ENCODE measurements at places on chromosomes 12 and 14.

- H3K4me1 ChIP-seq, result no peaks in the 10 kb centered on the region
- H3K4me3 ChIP-seq, result no peak overlapping the region
- H3K27me3 ChIP-seq, result peaks cover 15% of the 10 kb centered on the region
- H3K36me3 ChIP-seq, result no peaks in the 10 kb centered on the region
- no peak overlapping the region for H3K27ac ChIP-seq
- DNase-seq, result no peak
Observed at GRCh38 chr12:119885549-119885948, 8.4 kb upstream of the CIT start.

GRCh38 chr14:22890416-22890815 lies 7.4 kb downstream of the REM2 start:
- H3K36me3 ChIP-seq, result peaks cover under 1% of the 10 kb centered on the region
- no peak for DNase-seq
- H3K27ac ChIP-seq, result no peak overlapping the region
- no peak overlapping the region for H3K4me3 ChIP-seq
- H3K27me3 ChIP-seq, result no peaks in the 10 kb centered on the region

GRCh38 chr14:71142375-71143038 lies 235.2 kb downstream of the PCNX1 start:
- peaks cover 28% of the 10 kb centered on the region for H3K4me1 ChIP-seq
- H3K4me3 ChIP-seq, result no peak overlapping the region
- no peak for DNase-seq
- peak overlapping the region; percentile 38 for H3K27ac ChIP-seq
- no peaks in the 10 kb centered on the region for H3K27me3 ChIP-seq

DNA sequence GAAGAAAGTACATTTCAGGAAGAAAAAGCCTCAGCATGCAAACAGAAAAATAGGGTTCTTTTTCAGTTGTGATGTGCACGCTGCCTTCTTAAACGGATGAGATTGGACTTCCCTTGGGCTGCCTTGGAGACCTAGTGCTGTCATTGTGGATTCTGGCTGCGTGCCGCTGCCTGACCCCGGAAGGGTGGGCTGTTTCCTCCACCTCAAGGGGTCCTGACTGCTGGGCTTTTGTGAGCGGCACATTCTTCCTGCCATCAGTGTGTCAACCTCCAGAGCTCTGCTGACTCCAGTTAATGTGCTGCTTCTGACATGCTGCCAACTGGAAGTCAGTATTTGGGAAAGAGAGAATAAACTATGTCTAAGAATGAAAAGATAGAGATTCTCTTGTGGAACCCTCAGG lies 25.1 kb downstream of the CCNK start:
- H3K27me3 ChIP-seq, result no peaks in the 10 kb centered on the region
- peaks cover 20% of the 10 kb centered on the region for H3K36me3 ChIP-seq
- no peak overlapping the region for H3K27ac ChIP-seq
- no peak for DNase-seq

- H3K4me3 ChIP-seq, result no peak overlapping the region
- DNase-seq, result no peak
- H3K4me1 ChIP-seq, result no peaks in the 10 kb centered on the region
- H3K27ac ChIP-seq, result no peak overlapping the region
- H3K27me3 ChIP-seq, result peaks cover 5% of the 10 kb centered on the region
Observed at GRCh38 chr12:100472325-100472724, 1.3 kb upstream of the NR1H4 start.

- DNase-seq, result no peak
- H3K36me3 ChIP-seq, result no peaks in the 10 kb centered on the region
- H3K4me3 ChIP-seq, result no peak overlapping the region
- no peaks in the 10 kb centered on the region for H3K27me3 ChIP-seq
- H3K4me1 ChIP-seq, result no peaks in the 10 kb centered on the region
- H3K27ac ChIP-seq, result no peak overlapping the region
Observed at GRCh38 chr14:87449016-87449415, 544.0 kb downstream of the GALC start.

- H3K4me1 ChIP-seq, result no peaks in the 10 kb centered on the region
- H3K27ac ChIP-seq, result no peak overlapping the region
- peaks cover 3% of the 10 kb centered on the region for H3K27me3 ChIP-seq
- DNase-seq, result no peak
- no peaks in the 10 kb centered on the region for H3K36me3 ChIP-seq
Observed at GRCh38 chr14:37140176-37140575, 32.2 kb downstream of the SLC25A21 start.

DNA sequence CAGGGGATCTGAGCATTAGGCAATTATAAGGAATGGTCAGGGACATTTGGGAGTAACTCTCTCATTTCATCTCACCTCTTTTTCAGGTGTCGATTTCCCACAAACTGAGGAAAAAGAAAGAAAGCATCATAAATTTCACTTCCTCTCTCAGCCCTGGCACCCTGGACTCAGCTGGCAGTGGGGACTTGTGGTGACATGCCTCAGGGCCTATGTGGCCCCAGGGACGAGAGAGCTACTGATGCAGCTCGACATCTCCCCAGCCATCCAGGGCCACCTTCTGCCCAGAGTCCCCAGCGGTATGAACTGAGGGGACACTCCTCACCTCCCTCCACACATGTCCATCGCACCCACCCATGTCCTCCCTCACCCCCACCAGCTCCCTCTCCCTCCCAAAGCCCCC lies 11.7 kb downstream of the TNFRSF1A start:
- DNase-seq, result no peak
- H3K36me3 ChIP-seq, result peaks cover 15% of the 10 kb centered on the region
- no peaks in the 10 kb centered on the region for H3K27me3 ChIP-seq
- no peak overlapping the region for H3K27ac ChIP-seq

DNA sequence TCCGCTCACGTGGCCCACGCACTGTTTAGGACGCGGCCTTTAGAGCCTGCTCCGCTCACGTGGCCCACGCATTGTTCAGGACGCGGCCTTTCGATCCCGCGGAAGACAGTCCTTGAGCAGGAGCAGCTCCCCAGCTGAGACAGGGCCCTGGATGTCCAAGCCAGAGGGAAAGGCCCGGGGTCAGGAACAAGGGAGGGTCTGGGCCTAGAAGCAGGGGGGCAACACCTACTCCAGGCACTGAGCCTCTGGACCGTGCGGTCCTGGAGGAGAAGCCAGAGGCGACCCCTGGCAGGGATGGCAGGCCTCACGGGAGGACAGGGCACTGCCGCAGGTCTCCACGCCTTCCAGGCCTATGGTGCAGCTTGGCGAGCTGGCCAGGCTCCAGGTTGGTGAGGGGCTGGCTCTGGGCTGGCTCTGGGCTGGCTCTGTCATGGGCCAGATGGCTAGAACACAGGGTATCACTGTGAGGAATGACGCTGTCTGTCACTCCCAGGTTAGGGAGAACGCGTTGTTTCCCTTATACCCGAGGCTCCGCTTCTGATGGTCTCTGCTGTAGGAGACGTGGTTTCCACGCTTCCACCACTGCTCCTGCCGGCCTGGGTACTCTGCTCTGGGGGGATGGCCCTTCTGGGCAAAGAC lies 341.7 kb downstream of the TMEM121 start:
- H3K4me3 ChIP-seq, result no peak overlapping the region
- DNase-seq, result no peak
- H3K27me3 ChIP-seq, result peaks cover 25% of the 10 kb centered on the region
- no peaks in the 10 kb centered on the region for H3K4me1 ChIP-seq

Measured in T-cell (primary cell).